Eye (tissue), 1 donor: ENCODE measurements at places on chromosomes 5 and 9.

DNA sequence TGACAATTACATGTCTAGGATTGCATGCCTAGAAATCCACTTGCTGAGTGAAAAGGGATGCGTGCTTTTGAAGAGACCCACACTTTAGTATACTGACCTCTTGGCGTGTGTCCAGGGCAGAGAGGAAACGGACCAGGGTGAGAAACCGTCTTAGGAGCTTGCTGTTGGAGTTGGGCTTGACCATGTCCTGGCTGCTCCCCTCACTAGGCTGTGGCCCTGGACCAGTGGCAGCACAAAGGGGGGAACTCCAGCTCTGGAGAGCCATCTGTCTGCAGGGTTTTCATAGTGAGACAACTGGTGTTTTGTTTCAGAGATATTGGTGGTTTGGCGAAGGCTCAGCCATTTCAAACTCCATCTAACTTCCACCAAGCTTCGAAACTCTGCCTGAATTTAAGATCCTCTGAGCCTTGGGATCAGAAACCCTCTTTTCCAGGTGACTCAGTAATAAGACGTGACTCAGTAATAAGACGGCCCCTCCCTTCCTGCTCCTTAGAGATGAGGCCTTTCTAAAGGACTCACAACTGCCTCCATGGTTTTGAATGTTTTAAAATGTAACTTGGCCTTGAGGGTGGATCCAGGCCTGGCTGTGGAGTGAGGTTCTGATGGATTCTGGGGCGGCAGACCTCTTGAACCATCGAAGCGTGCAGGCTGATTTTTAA lies 165.8 kb downstream of the MELK start:
- DNase-seq: no peak

DNA sequence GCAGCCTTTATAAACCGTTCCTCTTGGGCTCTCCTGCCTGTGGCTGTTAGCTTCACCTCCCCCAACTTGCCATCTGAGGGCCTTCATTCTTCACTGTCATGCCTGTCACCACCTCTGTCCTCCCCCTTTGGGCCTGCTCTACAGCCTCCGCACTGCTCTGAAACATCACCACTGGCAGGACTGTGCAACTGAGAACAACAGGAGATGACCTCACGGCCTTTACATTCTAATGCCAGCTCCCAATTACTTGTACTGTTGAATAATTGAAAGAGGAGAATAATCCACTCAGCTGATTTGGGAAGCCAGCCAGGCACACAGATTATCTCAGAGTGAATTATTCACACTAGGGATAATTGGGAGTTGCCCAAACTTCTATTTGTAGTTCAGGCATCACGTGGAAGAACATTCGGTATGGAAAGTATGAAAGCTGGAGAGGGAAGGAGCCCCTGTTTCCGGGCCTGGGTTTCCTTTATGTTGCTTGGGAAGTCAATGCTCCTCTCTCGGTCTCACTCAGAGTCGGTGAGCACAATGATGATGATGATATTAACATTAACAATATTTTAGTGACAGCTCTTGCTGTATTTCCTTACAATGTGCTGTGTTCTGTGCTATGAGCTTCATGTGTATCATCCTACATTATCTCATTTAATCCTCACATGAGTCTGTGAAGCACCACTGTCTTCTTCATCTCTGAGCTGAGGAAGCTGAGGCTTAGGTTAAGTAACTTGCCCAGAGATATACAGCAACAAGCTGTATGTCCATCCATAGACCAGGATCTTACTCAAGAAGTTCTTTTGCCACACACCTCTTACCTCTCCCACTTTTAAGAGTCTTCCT lies 99.3 kb upstream of the LRRTM2 start:
- DNase-seq: peak; percentile 87

DNA sequence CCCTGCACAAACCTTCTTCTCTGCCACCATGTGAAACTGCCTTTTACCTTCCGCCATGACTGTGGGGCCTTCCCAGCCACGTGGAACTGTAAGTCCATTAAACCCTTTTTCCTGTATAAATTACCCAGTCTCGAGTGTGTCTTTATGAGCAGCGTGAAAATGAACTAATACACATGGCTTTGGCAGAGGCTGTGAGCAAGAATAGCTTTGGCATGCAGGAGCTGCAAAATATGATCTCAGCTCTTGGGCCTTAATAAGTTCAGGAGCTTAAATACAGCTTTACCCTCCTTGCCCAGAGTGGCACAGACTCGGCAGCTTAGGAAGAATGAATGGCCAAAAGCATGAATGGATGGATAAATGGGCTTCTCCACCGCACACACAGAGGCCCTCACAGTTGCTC lies 15.7 kb upstream of the SLC36A1 start:
- DNase-seq: no peak

DNA sequence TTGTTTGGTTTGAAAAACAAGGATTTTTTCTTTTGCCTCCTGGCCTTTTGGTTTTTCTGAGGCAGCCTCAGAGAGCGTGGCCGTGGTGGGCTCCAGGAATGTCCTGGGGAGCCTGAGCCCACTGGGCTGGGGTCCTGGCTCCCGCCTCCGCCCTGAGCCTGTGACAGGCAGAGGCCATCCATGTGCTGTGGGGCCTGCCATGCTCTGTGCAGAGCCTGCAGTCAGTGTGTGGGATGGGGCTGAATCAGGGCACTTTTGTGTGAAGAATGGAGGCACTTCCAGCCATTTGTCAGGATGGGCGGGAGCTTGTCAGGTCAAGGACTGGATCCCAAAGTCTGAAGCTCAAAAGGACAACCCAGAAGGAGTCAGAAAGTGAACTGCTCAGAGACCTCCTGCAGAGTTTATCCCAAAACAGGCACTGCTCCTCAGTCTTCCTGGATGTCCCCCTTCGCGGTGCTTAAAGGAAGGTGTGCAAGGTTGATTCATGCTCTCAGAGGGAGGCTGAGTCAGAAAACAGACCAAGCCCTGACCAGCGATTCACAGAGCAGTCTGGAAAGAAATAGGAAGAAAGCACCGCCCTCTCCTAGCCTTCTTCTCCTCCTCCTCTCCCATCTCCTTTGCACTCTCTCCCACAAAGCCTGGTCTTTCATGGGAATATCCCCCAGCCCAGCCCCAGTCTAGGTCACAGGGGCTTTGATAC lies 53.2 kb downstream of the MVB12B start:
- no peak for DNase-seq

- DNase-seq: no peak
Measured at GRCh38 chr5:82889088-82889487, 188.1 kb downstream of the TMEM167A start.

GRCh38 chr5:94397508-94397907 lies 220.9 kb downstream of the KIAA0825 start:
- no peak for DNase-seq

DNA sequence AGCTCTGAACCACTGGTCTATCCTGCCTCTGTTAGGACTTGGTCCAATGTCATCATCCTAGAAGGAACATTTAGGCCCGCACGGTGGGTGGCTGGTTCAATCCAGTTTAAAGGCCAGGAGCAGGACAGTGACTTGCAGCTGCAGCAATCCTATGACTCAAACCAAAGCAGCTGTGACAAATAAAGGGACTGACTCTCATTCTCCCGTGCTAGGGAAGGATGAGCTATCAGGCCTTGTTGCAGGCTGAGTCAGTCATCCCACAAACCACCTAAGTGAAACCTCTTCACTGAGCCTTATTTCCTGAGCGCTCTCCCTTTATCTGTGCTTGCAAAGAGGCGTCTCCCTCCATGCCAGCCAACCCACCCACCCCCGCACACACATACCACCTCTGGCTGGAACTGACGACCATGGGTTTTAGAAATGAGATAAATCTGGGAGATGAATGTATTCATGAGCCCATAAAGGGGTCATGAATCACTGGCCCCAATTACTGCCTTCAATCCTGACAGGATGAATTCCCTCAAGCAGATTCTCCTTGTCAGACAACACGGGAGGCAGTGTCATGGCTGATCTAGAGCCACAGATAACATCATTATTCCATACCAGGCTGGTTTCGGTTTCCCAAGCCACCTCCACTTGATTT lies 93.4 kb downstream of the KCNIP1 start:
- peak; percentile 65 for DNase-seq

DNA sequence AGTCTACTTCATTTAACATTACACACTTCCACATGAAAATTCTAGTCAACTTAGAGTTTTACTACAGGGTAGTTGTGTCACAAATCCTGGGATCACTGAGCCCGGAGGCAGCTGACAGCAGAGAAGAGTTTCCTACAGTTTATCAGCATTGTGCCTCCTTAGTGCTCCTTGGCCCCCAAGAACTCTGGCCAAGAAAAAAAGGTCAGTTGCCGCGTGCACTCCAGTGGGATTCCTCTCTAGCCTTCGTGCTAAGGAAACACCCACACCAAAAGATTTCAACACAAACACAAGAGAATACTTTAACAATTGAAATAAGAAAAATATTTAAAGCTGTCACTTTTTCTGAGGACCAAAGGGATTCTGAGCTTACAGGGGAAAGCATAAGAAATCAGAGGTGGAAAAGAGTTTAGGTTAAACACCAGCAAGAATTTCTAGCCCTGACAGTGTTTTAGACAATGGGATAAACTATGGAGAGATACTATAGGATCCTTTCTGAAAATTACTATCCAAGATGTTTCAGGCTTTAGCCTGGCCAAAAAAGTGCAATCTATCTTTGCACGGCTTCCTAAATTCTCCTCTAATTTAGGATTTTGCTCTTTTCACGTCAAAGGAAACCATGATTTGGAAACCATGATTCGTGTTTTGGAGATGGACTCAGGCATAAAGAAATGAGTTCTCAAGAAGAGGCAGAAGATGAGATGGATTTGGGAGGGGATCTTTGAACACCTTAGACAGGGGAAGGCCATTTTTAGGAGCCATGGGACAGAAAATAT lies 606.8 kb downstream of the RAB3C start:
- DNase-seq: no peak

DNA sequence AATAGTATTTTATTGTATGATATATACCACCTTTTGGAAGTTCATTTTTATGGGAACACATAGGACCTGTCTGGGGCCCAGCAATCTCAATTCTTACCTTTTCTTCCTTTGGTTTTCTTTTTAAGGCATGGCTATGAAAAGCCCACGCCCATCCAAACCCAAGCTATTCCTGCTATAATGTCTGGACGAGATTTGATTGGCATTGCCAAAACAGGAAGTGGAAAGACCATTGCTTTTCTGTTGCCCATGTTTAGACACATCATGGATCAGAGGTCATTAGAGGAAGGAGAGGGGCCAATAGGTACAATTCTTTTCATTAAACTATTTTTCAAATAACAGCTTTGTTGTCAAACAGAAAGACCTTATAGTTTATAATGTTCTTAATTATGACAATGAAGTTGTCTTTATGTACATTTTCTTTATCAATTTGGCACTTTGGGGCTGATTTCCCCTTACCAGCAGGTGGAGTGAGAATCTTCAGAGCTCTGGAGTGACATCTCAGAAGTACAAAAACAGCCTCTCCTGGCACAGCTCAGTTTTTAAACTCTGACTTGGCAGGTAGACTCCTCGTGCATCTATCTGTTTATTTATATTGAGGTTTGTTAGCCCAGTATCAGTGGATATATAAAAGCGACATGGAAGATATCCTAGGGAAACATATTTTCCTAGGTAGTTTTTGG lies 25.8 kb downstream of the DDX46 start:
- peak; percentile 2 for DNase-seq

DNA sequence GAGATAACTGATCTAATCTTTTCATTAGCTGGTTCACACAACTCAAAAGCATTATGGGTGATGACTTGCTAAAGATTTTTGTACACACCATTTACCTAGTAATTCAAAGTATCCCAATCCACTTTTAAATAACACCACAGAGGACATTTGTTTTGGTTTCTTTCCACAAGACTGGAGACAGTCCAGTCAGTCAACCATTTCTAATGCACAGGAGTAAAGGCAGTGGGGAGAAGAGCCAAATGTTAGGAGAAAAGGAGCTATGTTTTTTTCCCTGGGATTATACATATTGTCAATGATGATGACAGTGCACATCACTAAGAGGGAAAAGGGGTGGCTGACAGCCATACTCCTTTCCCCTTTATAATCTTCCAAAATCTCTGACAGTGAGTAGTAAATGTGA lies 240.9 kb downstream of the GABRB2 start:
- no peak for DNase-seq

DNA sequence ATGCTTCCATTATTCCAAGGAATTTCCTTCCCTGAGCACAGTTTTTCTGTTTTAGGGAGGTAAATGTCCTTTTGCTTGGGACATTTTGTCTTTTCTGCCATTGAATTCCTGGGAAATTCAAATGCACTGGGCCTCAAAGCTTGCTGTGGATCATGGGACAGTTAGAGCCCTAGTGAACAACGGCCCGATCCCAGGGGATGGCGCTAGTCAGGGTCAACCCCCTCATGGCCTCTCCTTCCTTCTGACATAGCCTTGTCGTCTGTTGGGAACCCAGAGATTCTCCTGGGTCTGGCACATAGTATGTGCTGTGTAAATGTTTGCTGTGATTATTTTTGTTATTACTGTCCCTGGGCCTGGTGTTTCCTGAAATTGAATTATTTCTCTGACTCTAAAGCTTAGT lies 30.7 kb upstream of the COL15A1 start:
- no peak for DNase-seq

GRCh38 chr9:94936419-94936818 lies 209.9 kb downstream of the AOPEP start:
- no peak for DNase-seq

GRCh38 chr9:90970608-90971007 lies 169.0 kb downstream of the SYK start:
- DNase-seq: no peak

- no peak for DNase-seq
Measured at GRCh38 chr5:42840842-42841567, 29.3 kb upstream of the SELENOP start.

GRCh38 chr5:89232139-89232603 lies 349.2 kb upstream of the MEF2C start:
- DNase-seq: peak; percentile 20

DNA sequence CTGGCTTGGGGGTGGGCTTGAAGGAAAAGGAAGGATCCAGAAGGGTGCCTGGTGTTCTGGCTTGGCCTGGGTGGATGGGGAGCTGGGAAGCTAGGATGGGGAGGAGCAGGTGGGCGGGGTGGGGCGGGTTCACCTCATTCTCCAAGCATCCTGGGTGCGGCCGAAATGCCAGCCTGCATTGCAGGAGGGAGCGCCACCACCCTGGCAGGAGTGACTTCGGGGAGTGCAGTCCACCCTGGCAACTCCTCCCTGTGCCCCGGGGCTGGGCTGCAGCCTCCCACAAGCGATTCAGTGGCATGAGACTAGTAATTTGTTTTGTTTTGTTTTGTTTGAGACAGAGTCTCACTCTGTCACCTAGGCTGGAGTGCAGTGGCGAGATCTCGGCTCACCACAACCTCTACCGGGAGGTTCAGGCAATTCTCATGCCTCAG lies 5.5 kb downstream of the TTC16 start:
- DNase-seq: no peak

DNA sequence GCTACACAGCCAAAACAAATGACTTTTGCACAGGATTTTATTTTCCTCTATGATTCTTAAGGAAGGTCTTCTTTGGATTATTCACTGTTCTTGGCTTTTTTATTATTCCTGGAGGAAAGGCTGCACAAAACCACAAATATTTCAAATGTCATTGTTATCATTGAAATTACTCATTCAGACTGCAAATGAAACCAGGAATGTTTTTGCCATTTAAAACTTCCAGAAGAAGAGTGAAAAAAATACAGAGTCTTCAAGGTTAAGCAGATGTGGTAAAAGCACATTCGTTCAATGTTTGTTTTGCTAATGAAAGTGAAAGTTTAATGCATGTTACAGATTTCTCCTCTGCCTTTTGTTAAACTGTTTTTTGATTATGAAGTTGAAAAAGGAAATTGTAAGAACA lies 238.2 kb downstream of the TLE4 start:
- no peak for DNase-seq

GRCh38 chr5:173501922-173502321 lies 114.5 kb downstream of the BOD1 start:
- DNase-seq: no peak
